NCI-H146 (cell line): ENCODE measurements at places on chromosomes 11 and 22.
A peak's percentile ranks its signal among the peaks of the same experiment; 100 is the strongest.

DNA sequence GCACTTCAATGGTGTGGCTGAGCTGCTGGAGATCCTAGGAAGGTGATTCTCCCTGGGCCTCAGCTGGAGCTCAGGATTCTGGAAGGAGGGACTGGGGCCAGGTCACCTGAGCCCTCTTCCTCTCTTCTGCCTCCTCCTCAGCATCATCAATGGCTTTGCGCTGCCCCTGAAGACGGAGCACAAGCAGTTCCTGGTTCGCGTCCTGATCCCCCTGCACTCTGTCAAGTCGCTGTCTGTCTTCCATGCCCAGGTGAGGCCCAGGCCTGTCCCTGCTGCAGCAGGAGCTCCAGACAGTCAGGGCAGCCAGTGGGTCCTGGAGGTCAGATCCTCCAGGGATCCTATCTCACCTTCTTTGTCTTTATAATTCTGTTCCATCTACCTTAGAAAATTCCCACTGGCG, 5.4 kb downstream of the GPHA2 start:
- DNase-seq = no peak

DNA sequence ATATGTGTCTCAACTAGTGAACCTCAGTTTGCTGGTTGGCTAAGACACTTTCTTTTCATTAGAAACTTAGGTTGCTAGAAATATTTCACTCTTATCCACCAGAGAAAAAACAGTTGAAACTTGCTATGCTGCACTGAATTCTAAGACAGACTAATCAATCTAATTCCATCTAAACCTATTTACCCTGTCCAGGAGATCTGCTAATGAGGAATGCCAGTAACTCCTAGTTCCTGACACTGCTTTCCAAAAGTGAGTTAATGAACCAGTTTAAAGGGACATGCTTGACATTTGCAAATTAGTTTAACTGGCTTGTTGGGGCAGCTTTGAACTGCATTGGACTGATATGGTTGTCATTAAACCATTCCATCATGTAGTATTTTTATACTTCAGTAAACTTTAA, 258.5 kb downstream of the CNTN5 start:
- no peak for DNase-seq

- DNase-seq = no peak
These were observed 41.7 kb downstream of the RIBC2 start for GRCh38 chr22:45455212-45455611.

- DNase-seq = peak; percentile 75
These were observed 567.9 kb upstream of the CADM1 start for GRCh38 chr11:116072133-116072532.

- no peak for DNase-seq
These were observed 30.5 kb downstream of the TMPRSS5 start for GRCh38 chr11:113675565-113675964.

- DNase-seq = peak; percentile 57
These were observed 101.1 kb downstream of the MICAL2 start for GRCh38 chr11:12211331-12212065.

DNA sequence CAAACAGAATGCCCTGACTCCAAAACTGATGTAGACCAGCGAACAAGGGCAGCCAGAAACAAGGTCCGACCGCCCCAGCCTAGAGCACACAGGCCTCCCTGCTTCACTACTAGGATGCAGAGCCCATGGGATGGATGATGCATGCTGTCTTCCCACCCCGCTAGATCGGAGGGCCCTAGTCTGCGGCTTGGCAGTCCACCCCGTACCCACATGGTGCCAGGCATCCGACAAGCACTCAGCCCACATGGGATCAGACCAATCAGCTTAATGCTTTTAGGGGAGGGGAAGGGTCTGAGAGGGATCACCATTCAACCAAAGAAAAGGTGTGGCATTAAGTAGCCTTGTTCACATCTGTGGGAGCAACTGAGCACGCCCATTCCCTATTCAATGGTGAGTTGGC, 30.6 kb downstream of the PISD start:
- DNase-seq = no peak

- DNase-seq = no peak
These were observed 491.8 kb upstream of the TENM4 start for GRCh38 chr11:79932612-79933011.

- no peak for DNase-seq
These were observed 417 bp downstream of the HNRNPUL2 start for GRCh38 chr11:62726915-62727164.

GRCh38 chr11:131423688-131424087, 53.3 kb downstream of the NTM start:
- DNase-seq = no peak

DNA sequence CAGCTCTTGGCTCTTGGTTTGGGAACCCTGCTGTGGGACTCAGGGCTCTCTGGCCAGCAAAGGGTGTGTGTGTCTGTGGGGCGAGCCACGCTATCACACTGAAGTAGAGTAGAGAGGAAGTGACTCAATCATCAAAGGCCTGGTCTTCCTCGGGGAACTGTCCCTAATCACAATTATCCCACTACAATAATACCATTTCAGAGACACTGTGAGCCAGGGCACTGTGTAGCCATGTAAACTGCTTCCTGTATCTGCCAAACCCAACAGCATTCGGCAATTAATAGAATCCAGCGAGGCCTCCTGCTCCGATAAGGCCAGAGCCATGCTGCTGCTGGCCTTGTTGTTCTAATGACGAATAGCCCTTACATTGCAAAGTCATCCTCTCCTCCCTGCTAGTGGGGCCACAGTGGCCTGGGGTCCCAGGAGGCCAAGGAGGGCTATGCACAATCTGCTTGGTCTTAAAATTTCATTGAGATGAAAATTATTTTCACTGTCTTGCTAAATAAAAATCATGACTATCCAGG, 49.8 kb upstream of the LMO2 start:
- DNase-seq = no peak

DNA sequence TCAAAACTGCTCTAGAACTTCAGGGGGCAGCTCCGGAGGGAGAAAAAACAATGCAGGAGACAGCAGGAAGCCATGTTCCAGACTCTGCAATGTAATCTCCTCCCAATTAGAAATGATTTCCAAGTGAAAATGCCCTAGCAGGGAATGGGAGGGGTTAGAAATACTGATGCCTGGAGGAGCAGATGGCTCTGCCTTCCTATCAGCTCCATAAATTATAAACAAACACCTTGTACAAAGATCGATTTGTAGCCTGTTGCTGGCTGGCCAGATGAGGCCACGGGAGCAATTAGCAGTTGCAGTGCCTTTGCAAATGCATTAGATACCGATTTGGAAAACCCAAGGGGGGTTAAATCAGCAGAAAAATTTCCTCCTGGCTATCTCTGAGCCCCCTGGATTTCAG, 46.6 kb upstream of the CHRM4 start:
- peak; percentile 91 for DNase-seq

GRCh38 chr22:16824716-16825687, at the start of gene XKR3:
Gene XKR3 (minus strand): TSS chr22:16825411. CDS start chr22:16808073, 17,338 bp downstream.
- no peak for DNase-seq

DNA sequence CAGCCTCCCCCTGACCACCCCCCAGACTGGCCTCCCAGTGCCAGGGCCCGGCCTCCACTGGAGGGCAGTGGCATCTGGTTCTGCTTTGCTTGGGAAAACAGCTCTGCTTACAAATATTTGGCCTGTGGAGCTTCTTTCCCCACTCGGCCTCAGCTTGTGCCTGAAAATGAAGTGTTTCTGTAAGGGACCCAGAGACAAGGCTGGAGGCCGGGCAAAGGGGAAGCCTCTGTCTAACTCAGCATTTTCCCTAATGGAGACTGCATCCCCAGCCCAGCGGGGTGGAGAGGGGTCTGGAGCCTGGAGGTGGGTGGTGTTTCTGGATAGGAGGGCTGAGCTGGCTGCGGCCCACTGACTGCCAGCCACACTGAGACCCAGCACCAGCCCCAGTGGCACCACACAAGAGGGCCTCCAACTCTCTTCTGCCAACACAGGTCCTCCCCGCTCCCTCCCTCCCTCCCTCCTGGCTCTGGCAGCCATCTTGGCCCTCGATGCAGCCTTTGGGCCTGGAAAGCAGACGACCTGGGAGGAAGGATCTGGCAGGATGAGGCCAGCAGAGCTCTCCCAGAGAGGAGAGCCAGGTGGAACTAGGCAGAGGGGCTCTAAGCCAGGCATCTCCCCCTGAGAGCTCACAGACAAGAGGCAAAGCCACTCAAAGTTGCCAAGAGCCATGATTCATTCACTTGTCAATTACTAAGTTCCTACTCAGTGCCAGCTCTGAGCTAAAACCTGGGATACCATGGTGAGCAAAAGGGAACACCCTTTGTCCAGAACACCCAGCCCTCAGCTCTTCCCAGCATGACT, 77.1 kb upstream of the CD82 start:
- no peak for DNase-seq

DNA sequence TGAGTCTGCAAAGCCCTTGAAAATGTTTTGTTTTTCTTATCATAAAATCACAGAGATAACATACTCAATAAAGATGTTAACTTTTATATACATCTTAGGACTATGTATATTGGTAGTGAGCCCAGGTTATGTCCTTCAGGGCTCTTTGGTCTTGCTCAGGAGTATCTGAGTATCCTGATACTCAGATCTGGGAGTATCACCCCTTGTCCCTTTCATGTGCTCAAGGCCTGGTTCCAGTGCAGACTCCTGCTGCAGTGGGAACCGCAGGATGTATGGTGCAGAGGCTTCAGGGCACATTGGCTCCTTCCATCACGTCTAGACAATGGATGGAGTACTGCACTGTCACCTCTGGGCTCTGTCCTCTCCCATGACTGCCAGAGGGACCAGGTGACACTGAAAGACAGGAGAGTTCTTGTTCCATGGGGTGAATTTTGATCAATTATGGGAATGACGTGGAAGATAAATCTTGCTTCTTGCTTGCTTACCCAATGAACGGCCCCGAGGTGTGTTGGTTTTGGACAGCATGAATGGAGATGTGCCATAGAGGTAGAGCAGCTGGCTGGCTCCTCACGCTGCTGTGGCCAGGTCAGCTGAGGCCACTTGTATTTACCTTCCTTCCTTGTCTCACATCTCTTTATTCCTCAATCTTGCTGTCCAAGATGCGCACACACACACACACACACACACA, 215.5 kb downstream of the ARHGAP42 start:
- DNase-seq = no peak

GRCh38 chr11:34052036-34052607, 591 bp downstream of the CAPRIN1 start:
- DNase-seq = peak; percentile 89

DNA sequence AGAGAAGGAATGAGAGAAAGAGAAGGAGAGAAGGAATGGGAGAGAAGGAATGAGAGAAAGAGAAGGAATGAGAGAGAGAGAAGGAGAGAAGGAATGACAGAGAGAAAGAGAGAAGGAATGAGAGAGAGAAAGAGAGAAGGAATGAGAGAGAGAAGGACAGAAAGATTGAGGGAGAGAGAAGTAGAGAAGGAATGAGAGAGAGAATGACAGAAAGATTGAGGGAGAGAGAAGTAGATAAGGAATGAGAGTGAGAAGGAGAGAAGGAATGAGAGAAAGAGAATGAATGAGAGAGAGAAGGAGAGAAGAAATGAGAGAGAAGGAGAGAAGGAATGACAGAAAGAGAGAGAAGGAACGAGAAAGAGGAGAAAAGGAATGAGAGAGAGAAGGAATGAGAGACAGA, 34.1 kb upstream of the APOL5 start:
- no peak for DNase-seq

- no peak for DNase-seq
These were observed 592.0 kb downstream of the SOX6 start for GRCh38 chr11:15764326-15764725.

DNA sequence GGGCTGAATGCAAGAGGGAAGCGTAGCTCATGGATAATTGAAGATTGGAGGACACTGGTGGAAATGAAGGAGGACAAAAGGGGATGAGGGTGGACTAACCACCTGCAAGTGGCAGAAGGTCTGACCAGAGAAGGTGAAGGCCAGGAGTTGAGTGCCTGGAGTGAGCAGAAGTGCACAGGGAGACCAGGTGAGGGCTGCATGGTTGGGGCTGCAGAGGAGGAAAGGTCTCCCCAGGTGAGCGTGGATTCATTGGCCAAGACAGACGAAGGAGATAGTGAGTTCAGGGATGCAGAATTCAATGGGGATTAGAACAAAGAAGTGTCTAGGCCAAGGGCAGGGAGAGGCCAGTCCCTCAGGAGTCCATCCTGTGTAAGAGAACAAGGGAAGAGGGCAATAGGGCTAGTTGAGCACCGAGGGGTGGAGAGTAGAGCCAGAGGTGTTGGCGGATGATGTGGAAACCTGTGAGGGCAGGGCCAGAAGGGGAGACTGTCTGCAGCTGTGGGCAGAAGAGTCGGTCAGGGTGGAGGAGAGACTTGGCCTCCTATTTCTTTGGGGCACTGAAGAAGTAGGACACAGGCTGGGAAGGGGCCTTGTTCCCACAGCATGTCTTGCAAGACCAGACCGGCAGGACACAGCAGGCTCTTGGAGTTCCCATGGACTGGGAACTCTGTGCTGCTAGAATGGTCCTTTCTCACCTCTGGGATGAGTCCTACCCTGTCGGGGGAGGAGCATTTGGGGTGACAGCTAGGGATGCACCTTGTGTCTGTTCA, 6.7 kb downstream of the TRIM29 start:
- no peak for DNase-seq

- DNase-seq = no peak
These were observed 127.0 kb downstream of the MRTFA start for GRCh38 chr22:40509401-40510134.

GRCh38 chr11:37456746-37457145, 858.7 kb upstream of the RAG2 start:
- DNase-seq = no peak

DNA sequence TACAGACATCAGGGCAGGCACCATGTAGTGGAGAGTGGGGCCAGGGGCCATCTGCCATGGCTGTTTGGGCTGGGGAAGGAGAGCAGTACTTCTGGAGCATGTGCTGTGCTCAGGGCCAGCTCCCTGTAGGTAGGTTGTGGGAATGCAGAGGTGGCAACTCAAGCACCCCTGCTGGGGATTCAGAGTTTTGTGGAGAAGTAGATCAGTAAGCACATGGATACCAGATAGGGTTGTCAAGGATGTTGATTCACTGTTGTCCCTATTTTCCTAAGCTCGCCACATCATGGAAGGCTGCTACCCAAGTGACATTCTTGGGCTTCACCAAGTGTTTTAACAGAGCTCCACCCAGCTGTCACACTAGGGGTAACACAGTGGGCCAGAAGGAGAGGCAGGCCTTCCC, 67.2 kb downstream of the BMAL1 start:
- no peak for DNase-seq

DNA sequence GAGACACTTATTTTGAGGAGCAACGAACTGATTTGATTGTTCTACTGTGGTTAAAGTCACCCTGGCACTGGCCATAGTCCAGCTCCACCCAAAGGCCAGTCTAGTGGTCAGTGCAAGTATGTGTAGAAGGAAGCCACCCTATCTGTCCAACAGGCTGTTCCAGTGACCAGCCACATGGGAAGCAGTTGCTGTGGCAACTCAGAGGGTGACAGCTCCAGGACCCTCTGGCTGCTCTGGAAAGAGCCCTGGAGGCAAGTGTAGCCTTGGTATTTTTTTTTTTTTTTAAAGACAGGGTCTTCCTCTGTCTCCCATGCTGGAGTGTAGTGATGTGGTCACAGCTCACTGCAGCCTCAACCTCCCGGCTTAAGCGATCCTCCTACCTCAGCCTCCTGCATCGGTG, 27.8 kb downstream of the LMO1 start:
- DNase-seq = no peak

GRCh38 chr22:21029486-21030025, 2.8 kb downstream of the SLC7A4 start:
- DNase-seq = no peak

GRCh38 chr11:66866511-66866986, 9.7 kb downstream of the LRFN4 start:
- no peak for DNase-seq
